ENCODE measurements at places on chromosomes 4 and X. TPM values are rescaled to one million over a fixed set of nuclear protein-coding genes. Genes with fewer than 3 reads are reported as not detected.

DNA sequence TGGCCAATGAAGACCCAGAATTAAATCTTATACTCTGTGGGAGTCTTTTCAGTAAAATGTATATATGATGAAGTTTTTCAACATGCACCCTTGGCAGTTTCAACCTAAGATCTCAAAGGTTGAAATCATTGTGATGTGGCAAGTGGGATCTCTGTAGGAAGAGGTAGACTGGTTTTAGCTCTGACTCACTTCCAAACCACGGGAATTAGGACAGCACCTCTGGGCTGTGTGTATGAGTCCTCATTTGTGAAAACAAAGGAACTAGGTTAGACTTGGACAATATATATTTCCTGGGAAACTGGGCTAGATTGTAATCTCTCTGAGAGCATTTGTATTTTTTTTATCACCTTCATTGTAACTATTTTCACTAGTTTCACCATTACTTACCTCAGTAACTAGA is 333.0 kb downstream of the ADGRL3 start:
- DNase-seq: no peak

DNA sequence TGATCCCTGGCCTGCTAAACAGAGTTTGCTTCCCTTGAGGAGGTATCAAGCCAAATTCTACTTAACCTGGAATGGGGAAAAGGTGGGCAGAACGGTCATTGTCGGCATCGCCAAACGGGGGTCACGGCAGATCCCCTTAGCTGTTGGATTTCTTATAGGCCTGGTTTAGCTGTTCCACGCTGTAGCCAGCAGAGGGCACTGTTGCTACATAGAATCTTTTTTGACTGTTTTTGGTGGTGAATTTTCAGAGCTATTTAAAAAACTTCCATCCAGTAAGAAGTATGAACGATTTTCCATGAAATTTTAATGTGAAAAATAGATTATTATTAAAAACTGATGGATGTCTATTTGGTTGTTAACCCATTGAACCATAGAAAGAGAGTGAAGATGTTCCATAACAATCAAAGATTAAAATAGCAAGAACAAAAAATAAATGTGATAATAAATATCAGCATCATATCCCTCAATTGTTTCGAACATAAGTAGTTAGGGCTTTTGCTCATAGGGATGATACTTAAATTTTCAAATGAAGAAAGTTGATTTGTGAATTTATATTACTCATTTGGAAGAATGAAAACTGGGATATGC is 56.6 kb downstream of the LINC00632 start:
- peak; percentile 68 for DNase-seq

The CABS1 gene
- total RNA-seq: 0.09 TPM

- DNase-seq: no peak
Measured at GRCh38 chr4:110475881-110476818, at the start of gene ENPEP. ENPEP (plus strand) TSS chr4:110476155; CDS start chr4:110476415, 260 bp downstream.

DNA sequence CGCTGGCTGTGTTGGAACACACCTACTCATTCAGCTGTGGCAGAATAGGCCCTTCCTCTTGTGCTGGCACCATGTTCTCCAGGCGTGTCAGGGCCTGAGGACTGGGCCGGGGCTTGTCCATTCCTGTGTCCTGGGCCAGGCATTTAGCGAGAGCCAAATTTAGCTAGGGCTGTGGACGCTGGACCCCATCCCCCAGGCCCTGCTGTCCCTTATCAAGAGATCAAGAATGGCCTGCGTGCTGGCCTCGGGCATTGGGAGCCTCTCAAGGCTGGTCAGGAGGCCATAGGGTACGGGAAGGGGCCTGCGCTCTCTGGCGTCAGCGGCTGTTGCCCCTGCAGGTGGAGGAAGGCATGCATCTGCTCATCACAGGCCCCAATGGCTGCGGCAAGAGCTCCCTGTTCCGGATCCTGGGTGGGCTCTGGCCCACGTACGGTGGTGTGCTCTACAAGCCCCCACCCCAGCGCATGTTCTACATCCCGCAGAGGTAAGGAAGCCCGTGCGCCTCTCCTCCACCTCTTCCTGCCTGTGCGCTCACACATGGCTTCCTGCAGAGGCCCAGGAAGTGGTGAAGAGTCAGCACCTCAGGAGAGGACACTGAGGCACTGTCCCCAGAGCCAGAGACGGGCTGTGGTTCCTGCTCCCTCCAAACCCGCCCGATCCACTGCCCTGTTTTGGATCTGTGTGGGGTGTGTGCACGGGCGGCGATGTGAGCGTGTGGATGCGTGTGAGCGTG is 15.3 kb downstream of the ABCD1 start:
- no peak for DNase-seq

The LDOC1 gene
- 3.7 TPM for total RNA-seq

The CT45A10 gene
- not detected for total RNA-seq

GRCh38 chr4:132530861-132531260 is 618.2 kb upstream of the PCDH10 start:
- DNase-seq: no peak

DNA sequence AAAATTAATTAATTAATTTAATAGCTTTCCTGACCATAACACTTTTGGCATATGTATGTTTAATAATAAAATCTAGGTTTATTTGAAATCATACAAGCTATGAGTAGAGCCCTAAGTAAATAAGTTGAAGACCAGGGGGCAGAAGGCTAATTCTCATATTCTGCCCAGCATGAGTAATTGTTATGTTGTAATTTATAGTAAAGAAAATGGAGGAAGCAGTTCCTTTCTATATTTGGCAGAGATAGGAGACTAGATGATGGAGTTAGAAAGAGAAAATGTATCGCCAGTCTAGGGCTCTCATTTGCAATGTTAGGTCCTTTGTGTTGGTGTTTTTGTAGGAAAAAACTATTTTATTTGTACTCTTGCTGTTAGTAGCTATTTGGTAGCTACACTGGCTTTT is 89.1 kb downstream of the FNIP2 start:
- no peak for DNase-seq

The FGB gene
- total RNA-seq: 0.56 TPM

DNA sequence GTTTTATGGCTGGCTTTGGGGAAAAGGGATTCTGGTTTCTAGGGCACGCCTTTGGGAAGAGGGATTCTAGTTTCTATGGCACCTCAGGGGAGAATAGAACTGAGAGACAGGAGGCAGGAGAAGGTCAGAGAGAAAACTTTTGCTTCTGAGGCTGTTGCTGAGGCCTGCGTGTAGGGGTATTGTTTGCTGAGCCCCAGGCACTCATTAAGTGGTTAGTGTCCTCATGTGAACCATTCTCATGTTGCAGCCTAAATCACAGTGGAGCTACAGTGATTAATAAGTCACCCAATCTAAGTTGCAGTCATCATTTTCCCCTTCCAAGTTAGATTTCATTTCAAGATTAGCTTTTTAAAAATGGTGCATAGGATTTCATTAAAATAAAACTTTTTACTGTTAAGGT is 29.0 kb downstream of the VCX3A start:
- DNase-seq: peak; percentile 2

GRCh38 chr4:95415346-95415771 is 133.4 kb downstream of the UNC5C start:
- no peak for DNase-seq

The LONRF3 gene
- total RNA-seq: 0.25 TPM

- DNase-seq: no peak
Measured at GRCh38 chrX:87616371-87616770, 98.8 kb downstream of the KLHL4 start.

DNA sequence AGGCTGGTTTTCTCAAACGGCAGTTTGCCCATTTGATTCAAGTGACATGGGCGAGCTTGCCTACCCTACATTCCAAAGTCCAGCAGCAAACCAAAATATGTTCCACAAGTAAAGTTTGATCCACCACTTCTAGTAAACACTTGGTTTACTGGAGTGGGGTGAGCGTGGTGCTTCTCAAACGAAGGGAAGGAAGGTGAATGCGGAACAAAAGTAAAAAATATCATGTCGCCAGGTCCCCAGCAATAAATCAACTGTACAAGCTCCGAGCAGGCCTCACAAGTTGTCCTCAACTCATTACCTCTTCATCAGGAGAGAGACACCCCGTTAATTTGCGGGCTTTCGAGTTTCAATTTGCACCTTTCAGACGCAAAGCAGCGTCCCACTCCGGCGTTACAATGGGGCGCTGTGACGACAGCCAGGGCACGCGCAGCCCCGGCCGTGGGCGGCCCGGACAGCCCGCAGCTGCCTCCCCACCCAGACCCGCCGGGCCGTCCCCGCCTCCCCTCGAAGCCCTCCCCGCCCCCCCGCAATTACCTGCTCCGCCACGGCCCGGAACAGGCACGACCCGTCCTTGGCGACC is 1.0 kb downstream of the OTUD4 start:
- DNase-seq: peak; percentile 66

DNA sequence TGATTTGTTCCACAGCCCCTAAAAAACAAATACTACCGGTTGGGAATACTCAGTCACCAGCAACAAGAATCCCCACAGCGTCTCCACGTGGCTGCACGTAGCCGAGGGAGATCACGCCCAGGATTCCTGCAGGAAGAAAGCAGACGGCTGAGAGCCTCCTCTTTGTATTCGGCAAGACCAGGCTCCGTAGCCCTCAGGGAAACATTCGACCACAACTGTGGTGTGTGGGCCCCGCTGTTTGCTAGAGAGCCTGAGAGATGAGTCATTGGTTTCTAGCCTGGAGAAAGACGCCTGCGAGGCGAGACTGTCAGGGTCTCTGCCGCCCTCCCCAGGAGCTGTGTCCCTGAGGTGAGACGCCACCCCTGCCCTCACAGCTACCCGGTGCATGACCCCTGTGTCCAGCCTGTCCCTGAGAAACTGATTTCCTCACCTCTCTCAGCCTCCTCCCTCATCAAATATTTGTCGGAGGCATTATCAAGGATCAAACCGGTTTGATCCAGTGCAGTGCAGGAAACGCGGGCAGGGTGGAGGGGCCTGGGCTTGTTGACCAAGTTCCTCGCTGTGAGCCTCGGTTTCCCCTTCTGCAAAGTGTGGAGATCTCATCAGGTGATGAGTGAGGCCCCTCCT is 4.7 kb upstream of the S100P start:
- DNase-seq: peak; percentile 31

DNA sequence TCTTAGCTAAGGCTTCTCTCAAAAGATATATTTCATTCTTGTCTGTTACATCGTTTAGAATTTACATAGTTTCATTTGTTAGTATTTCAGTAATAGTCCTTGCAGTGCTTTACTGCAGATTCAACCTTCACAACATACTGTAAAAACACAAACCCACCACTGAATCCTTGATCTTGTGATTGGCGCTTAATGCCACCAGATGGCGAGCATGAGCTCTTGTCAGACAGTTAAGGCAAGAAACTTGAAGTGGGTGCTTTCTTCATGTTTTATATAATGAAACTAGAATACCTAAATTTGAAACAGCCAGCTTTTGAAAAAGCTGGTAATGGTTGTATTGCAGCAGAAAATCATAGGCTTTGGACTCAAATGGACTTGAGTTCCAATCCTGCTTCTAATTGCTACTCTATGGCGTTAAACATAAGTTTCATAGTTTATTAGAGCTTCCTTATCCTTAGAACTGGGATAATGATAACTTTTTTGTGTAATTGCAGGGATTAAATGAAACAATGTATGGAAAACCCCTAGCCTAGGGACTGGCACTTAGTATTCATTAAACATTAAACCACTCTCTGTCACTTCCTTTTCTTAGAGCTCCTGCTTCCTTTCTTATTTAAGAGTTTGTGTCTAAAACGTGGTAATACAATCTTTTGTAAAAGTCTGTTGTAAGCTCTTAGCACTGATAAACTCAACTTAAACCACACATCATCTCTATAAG is 95.1 kb downstream of the USP9X start:
- peak; percentile 68 for DNase-seq

DNA sequence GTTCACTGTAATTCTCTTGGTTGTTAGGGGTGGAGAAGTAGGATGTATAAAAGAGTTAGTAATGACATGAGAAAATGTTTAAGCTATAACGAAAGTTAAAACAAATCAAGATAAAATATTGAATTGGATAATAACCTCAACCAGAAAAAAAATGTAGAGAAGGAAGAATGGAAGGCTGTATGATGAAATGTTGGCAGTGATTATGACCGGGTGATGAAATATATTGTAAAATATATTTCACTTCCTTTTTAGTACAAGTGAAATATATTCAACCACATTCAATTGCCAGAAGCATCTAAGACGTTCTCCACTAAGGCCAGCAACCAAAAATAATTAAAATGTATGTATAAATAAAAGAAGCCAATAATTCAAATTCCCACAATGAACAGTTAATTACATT is 309.3 kb upstream of the FGF13 start:
- no peak for DNase-seq

DNA sequence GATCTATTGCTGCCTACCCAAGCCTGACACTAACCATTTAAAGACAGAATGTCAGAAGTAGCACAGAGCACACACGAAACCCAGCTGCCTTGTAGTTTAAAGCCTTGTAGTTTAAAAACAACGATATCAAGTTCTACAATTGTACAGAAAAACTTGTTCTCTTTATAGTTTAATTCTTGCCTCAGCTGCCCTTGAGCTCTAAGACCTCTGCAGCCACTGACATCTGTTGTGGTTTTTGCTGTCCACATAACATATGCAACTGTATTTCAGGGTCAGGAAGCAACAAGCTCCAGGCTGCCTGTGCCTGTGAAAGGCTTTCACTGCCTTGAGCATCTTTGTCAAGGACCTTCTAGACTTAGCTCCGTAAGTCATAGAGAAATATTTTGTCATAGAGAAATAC is 227.2 kb downstream of the SPCS3 start:
- DNase-seq: no peak

The PWWP3B gene
- 5.8 TPM for total RNA-seq

- no peak for DNase-seq
Measured at GRCh38 chr4:124234771-124235170, 477.8 kb downstream of the ANKRD50 start.

The RAB33A gene
- 5.1 TPM for total RNA-seq

The NAT8L gene
- 0.62 TPM for total RNA-seq

The CENPVL3 gene
- 6.2 TPM for total RNA-seq

The CRMP1 gene
- total RNA-seq: 91.4 TPM

The GAGE13 gene
- not detected for total RNA-seq

Data from neural progenitor cell (in vitro differentiated cells).